AML-193 (cell line): ENCODE measurements at places on chromosomes 12 and 14.

DNA sequence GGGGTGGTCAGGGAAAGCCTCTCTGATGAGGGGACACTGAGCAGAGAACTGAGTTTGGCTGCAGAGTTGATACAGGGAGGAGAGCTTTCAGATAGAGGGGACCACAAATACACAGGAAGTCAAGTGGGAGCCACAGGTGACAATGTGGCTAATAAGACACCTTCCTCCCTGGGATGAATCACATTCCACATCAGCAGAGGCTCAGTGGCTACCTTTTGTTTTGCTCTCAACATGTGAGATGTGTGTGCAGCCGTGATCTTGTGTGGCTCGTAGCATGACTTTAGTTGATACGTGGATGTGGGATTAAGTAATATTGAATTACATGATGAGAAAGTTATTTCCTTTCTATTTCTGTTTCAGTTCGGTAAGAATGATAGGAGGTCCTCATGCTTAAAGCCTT lies 7.5 kb downstream of the CRADD start:
- no peak for DNase-seq

GRCh38 chr14:99326041-99326710 lies 54.2 kb upstream of the BCL11B start:
- no peak for DNase-seq

GRCh38 chr14:20501346-20501745 lies 4.0 kb upstream of the RNASE10 start:
- no peak for DNase-seq

DNA sequence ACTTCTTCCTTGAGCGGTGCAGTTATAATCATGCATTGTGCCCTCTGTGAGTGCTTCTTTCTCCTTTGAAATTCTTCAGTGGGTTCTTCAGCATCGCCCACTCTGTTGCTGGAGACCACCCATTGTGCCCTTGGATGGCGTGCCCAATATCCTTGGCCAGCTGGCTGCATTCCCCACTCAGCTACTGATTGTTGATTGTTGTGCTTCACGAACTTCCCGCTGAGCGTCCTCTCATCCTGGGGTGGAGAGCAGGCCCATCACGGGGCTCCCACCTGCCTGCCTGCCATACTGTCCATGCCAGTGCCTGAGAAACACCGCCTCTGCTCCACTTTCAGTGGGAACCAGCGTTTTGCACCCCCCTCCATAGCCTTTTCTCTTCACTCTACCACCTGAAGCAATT lies 8.6 kb upstream of the SSTR1 start:
- DNase-seq: no peak

- no peak for DNase-seq
Measured at GRCh38 chr14:32329146-32329545, at the start of gene AKAP6. AKAP6 (plus strand) TSS chr14:32329298; CDS start chr14:32433494, 104,196 bp downstream.

- DNase-seq: no peak
Measured at GRCh38 chr12:10716704-10717315, 6.3 kb downstream of the YBX3 start.

- no peak for DNase-seq
Measured at GRCh38 chr12:52752516-52752915, 24.6 kb downstream of the KRT76 start.

GRCh38 chr12:11862798-11863197 lies 207.9 kb upstream of the BCL2L14 start:
- DNase-seq: no peak

GRCh38 chr12:56411781-56412639 lies 37.2 kb downstream of the TIMELESS start:
- DNase-seq: no peak

DNA sequence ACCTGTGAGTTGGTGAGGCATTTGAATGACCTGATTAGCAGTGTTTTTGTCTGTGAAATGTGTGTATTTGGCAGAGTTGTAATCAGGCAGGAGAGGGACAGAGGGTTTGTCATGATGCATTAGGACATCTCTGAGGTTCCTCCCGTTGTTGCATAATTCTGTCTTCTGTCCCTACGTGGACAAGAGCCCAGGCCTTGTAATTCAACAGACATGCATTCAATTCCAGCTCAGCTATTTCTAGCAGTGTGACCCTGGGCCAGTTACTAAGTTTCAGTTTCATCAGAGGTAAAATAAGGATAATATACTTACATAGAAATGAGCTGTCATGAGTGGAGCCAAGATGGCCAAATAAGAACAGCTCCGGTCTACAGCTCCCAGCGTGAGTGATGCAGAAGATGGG lies 208.6 kb downstream of the SLC38A4 start:
- peak; percentile 12 for DNase-seq

- no peak for DNase-seq
Measured at GRCh38 chr12:110373962-110374611, 29.4 kb downstream of the ANAPC7 start.

GRCh38 chr12:91722072-91722471 lies 423.6 kb downstream of the BTG1 start:
- no peak for DNase-seq

DNA sequence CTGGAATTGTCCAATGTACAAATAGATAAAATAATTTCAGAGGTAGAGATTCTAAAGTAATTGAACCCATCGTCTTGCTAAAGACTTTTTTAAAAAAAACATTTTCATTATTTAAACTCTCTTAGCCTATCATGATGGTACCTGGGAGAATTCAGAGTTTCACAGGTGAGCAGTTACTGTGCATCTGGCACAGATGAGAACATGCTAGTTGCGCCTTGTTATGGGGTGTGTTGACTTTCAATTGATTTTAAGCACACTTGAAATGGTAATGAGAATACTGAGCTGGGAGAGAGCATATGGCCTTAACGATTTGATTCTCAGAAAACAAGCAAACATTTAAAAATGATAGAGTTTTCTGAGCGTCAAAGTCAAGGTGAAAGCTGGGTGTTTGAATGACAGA lies 66.6 kb downstream of the FLRT2 start:
- DNase-seq: no peak

GRCh38 chr14:71996610-71997009 lies 64.4 kb downstream of the RGS6 start:
- DNase-seq: no peak

DNA sequence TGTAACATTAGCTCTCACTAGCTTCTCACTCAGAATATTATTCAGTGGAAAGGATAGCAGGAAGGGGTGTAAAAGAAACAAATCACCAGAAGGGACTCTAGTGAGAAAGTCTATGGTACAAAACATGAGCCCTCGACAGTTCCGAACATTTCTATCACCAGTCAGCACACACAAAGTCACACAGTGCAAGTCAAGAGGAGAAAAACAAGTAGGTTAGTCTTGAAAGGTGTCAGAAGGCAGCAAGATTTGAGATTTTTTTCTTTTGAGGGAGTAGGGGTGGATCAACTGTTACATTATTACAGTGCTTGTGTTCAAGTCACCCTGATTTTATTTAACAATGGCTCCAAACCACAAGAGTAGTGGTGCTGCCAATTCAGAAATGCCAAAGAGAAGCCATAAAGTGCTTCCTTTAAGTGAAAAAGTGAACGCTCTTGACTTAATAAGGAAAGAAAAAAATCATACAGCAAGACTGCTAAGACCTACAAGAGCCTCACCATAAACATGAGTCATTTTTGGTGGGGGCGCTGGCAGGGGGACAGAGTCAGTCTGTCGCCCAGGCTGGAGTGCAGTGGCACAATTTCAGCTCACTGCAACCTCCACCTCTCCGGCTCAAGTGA lies 42.3 kb downstream of the GNS start:
- DNase-seq: no peak

DNA sequence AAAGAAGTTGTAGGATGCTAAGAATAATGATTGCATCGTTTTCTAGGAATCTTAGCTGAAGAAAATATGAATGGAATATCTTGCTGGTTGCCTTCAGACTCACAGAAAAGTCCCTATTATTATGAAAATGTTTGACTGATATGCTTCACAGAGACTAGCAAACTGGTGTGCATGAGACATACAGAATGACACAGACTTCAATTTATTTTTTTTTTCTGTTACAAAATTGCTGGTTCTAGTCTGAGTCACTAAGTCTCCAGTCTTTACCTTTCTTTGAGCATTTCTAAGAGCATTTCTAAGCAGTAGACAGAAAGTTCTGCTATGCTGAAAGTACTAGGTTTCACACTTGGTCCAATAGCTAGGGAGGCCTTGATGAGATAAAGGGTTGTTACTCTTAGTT lies 377.6 kb upstream of the ATP2B1 start:
- DNase-seq: no peak

DNA sequence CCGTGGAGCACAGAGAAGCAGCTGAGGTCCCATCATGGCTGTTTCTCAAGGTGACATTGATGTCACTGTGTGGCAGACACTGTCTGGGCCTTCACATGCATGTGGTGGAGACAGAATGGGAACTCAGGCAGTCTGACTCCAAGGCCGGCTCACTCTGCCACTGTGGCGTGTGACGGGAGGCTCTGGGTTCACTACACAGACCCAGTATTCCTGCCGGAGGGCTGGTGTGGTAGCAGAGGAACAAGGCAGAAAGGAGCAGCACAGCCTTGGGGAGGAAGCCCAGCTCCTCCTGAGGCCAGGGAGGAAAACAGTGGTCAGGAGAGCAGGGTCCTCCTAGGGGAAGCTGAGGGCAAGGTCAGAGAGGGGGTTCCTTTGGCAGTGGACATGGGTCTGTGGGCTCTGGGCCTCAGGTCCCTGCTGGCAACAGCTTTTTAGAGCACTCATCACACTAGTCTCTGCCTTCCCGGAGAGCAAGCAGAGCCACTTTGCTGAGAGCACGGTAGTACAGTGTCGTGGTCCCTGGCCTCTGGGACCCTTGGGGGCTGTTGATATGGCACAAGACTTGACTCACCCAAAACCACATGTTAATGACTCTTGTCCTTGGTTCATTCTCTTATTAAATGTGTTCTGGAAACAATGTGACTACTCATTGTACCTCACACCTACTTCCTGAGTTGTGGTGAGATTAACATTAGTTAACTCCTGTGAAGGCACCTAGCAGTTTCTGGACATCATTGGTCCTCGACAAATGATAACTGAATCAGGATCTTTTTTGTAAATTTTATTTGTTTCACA lies 21.3 kb downstream of the DCAF4 start:
- no peak for DNase-seq

GRCh38 chr12:49974231-49974675 lies 1.5 kb downstream of the AQP6 start:
- no peak for DNase-seq

GRCh38 chr12:120369603-120370342 lies 809 bp upstream of the MSI1 start:
- no peak for DNase-seq

- DNase-seq: no peak
Measured at GRCh38 chr12:132129007-132129406, 15.1 kb downstream of the DDX51 start.

DNA sequence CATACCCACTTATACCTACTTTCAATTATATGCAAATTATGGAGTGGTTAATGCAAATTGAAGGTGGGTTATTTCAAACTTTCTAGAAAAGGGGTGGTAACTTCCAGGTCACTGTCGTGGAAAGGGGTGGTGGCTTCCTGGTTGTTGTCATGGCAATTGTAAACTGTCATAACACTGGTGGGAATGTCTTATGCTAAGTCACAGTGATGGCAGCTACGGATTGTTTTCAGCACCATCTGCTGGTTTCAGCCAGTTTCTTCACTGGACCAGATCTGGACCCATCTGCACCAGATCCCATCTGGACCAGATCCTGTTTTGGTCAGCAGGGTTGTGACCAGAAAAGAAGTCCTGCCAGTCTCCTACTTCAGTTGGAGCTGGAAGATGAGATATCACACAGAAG lies 1469.3 kb downstream of the AACS start:
- DNase-seq: no peak

- no peak for DNase-seq
Measured at GRCh38 chr12:75337905-75338304, 3.4 kb downstream of the GLIPR1L1 start.

DNA sequence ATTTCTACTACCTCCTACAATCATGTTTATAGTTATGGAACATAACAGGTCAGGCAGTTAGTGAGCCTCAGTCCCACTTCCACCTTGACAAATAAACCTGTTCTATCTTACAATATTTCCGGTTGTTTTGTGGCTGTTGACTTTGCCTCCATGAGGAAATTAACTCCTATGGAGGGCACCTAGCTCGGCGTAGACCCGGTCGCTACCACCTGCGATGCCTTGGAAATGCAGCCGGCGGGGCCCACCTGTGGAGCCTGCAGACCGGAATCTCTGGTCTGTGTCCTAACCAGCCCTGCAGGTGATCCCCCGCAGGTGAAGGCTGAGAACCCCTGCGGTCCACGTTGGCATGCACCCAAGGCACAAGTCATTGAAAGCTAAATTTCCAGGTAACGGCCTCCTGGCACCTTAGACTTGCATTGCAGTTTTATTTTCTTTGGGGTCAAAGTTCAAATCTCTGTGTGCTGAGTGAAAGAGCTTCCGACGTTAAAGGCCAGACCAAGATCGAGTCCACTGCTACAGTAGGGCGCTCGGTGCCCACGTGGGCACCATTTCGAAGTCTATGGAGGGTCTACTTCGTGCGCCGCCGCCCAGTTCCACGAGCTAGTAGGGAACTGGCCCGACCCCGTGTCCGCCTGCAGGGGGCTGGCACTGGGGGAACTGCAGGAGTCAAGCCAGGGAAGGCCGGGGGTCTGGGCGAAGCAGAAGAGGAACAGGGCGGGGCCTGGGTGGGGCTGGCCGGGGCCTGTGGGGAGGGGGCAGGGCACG lies 782 bp upstream of the PIWIL1 start:
- no peak for DNase-seq

DNA sequence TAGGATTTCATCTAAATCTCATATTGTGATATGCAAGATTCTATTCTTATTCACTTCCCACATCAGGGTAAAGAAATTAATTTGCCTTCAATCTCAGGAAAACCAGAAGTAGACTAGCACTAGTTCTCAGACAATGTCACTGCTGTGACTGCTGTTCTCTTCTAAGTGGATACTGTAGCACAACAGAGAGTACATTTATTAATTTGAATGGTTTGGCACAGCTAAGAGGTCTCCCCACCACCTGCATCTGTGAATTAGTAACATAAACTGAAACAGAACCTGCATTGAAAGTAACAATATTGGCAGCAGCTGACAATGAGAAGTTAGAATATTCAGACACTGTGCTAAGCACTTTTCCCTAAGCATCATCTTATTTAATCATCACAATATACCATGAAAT lies 253.1 kb downstream of the PDZRN4 start:
- no peak for DNase-seq

GRCh38 chr14:23323838-23324454 lies 2.7 kb downstream of the PABPN1 start:
- no peak for DNase-seq
